ENCODE measurements at places on chromosomes 7 and 10.

GRCh38 chr7:2855386-2855785 is 11.3 kb upstream of the GNA12 start:
- DNase-seq, result no peak

DNA sequence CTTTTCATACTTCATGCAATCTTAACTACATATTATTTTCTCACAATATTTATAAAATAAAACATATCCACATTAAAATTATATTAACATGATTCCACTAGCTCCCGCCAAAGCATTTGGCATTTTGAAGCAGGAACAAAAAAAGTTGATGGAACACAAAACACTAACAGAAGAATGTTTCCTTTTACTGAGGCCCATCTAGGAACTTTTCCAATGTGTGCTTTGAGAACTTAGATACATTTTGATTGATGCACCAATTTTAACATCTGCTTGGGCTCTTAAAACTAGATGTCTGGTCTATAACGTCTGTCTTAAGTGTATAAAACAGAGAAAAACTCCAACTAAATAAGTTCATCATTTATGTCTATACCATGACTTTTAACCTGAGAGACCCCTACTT is 1214.8 kb downstream of the SORCS1 start:
- no peak for DNase-seq

DNA sequence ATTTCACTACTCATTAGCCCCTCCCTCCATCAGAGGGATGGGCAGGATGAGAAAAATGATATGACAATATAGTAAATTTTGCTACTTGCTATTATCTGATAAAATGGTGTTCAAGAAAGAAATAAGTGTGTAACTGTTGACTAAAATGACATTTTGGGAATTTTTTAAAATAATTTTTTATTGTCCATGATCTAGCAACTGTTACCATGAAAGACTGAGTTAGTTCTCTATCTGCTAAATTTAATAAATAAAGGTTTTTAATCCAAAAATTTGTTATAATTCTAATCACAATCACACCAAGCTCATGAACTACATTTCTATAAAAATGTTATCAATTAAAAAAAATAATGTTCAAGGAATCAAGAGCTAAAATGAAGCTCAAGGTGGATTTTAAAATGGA is 28.7 kb upstream of the EPC1 start:
- no peak for DNase-seq

DNA sequence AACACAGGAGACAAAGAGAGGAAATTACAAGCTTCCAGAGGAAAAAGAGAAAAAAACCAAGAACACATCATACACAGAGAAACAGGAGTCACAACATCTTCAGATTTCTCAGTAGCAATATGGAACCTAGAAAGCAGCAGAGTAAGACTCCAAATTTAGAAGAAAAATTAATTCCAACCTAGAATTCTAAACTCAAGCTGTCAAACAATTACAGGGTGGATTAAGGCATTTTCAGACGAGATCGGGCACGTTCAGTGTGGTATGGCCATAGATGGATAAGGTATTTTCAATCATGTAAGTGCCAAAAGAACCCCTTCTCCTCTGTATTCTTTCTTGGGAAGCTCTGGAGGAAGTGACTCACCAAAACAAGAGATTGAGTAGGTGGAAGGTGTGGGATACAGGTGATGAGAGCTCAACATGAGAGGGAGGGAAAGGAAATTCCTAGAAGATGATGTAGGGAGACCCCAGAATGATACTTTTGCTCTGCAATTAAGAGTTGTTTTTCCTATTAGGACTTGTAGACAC is 51.6 kb downstream of the FAM204A start:
- no peak for DNase-seq

- no peak for DNase-seq
Measured at GRCh38 chr7:151439855-151440798, at the start of gene CRYGN. TSS of gene CRYGN (minus strand) at chr7:151440141. CDS start at chr7:151439917, 224 bp downstream.

- no peak for DNase-seq
Measured at GRCh38 chr7:11434366-11434765, 397.6 kb downstream of the THSD7A start.

- no peak for DNase-seq
Measured at GRCh38 chr7:381211-382042, 91.5 kb downstream of the FOXL3 start.

DNA sequence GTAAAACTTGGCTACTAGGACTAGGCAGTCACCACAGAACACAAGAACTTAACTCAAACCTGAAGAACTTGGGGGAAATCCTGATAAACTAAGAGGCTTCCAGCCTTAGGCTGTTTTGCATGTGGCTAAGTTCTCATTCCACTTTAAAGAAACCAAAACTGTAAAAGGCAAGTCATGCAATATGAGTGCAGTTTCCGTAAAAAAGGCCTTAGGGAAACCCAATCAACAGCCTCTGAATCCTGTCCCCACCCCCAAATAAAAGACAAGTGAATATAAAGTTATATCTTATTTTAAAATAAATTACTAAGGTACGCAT is 95.1 kb downstream of the USP6NL start:
- DNase-seq, result no peak

DNA sequence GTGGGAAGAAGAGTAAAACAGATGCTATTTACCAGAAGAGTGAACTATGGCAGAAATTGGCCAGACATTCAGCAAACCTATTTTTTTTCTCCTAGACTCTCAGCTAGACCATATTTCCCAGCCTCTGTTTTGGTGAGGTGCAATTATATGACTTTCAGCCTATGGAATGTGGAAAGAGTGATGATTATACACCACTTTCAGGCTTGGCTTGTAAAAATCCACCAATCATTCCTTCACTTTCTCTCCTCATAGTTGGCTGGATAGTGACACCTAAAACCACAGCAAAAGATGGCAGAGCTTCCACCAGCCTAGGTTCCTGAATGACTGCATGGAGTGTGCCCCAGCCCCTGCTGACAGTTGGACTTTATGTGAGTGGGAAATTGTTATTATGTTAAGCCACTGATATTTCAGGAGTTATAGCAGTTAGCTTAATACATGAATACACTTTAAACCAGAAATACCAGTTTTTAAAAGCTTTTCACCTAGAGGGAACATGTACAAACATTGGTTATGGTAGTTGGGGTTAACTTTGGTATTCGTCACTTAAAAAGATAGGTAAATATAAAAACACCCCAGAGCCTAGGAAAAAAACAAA is 19.1 kb upstream of the TNKS2 start:
- no peak for DNase-seq

DNA sequence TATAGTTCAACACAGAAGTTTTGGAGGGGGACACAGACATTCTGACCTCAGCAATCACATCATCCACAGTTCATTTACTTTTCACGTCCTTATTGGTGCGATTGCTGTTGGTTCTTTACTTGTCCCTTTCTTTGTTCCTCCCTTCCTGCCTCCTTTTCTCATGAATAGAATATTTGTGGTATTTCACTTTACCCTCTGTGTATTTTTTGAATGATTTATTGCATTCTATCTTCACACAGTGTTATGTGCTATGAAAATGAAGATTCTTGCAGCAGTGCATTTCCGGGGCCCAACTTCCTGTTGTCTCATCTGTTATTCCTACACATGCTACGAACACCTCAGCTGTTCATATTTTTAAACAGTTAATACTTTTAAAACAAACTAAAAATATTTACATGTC is 179.6 kb downstream of the ZMYND11 start:
- DNase-seq, result no peak

- no peak for DNase-seq
Measured at GRCh38 chr7:41758321-41758720, 55.4 kb upstream of the INHBA start.

DNA sequence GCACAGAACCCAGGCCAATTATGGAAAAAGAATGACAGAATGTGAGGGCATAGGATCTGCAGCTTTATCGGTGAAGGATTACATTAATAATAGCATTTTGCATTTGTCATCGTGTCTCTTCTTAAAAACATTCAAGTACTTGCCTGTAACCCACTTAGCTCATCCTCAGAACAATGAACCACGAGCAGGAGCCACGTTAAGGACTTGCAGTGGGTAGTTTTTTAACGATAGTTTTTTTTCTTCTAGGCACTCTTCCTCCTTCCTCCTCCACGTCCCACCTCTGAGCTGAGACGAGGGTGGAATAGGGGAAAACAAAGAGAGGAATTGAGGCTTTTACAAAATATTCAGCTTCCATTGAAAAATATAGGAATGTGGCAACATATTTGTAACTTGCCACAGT is 27.1 kb downstream of the CDHR3 start:
- no peak for DNase-seq

GRCh38 chr7:140036224-140036962 is 26.4 kb downstream of the PARP12 start:
- no peak for DNase-seq

DNA sequence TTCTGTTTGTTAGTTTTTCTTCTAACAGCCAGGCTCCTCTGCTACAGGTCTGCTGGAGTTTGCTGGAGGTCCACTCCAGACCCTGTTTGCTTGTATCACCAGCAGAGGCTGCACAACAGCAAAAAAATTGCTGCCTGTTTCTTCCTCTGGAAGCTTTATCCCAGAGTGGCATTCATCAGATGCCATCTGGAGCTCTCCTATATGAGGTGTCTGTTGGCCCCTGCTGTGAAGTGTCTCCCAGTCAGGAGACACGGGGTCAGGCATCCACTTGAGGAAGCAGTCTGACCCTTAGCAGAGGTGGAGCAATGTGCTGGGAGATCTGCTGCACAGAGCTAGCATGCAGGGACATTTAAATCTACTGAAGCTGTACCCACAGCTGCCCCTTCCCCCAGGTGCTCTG is 26.7 kb upstream of the CROT start:
- DNase-seq, result no peak

- no peak for DNase-seq
Measured at GRCh38 chr10:50349554-50349953, 98.2 kb upstream of the ASAH2 start.

DNA sequence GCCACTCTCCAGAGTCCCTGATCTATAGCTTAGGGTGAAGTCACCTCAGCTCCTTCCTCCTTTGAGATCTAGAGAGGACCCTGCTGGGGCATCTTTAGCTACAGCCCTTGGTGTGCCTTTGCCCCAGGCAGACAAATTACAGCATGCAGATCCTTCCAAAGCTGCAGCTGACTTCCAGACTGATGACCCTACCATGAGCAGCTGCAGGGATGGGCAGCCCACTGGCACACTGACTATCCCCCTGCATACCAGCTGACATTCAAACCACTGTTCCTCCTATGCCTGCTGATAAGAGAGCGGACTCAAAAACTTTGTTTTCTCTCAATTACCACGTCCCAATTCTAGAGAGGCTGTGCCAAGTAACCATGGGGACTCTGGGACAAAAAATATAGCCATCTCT is 70.6 kb downstream of the COL13A1 start:
- no peak for DNase-seq

- DNase-seq, result no peak
Measured at GRCh38 chr10:111148025-111148424, 71.2 kb downstream of the ADRA2A start.

Measured in ELR (cell line).